ENCODE measurements at places on chromosomes 11 and 22.

DNA sequence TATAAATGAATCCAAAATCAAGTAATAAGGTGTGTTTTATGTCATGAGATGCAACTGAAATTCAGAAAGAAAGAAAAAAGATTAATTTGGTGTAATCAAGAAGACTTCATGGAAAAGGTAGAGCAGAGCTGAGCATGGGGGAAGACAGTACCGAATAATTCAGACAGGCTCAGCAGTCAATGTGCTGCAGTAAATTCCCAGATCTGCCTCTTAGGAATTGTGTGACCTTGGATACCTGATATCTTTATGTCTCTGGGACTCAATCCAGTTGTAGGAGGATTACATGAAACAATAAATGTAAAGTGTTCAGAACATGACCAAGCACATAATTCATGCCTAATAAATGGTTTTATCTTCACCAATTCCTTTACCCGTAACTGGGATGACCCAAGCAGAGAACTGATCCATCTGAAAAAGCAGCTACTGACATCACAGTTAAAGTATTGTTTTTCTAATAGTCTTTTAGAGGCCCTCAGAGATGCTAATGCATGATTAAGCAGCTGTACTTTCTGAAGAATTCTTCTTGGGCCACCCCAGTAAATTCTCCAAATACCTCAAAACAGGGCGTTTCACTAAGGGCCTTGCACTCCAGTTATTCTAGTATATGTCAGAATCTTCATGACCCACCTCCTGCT lies 7.8 kb downstream of the MS4A12 start:
- no peak for DNase-seq

GRCh38 chr11:21350613-21351012 lies 681.2 kb downstream of the NELL1 start:
- DNase-seq: no peak

DNA sequence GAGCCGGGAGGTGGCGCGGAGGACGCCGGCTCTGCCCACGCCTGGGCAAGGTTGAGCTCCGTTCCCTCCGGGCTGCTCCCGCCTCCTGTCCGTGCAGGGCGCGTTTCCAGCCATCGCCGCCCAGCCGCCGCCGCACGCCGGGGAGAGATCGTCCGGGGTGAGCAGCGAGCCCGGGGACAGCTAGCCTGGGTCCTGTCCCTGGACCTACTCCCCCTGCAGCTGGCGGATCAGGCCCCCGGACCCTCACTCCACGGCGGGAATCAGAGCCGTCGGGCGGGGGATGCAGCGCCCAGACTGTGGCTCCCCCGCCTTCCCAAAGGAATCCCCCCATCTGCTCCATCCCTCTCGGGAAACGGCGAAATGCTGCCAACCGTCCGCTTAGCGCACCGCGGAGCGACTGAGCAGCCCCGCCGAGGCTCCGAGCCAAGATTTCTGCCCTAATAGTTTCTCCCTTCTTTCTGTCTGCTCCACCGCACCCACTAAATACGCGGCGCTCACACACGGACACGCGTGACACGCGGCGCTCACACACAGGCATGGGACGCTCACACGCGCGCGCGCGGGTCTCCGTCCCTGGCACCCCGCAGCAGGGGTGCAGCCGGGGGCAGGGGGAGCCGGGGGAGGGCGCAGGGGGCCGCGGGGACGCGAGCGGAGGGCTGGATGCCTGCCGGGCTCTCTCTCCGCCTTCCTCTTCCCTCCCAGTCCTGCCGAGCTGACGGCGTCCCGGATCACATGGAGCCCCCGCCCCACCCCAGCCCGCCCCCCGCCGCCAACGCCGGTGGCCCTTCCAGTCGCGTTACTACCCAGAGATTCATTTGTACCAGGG lies at the start of gene KCNJ5:
TSS of gene KCNJ5 (plus strand) at position 814 of the 826 bp plus-strand sequence. CDS start 19,918 bp downstream, outside the sequence.
- DNase-seq: no peak

GRCh38 chr11:128420951-128421350 lies 166.4 kb downstream of the ETS1 start:
- no peak for DNase-seq

DNA sequence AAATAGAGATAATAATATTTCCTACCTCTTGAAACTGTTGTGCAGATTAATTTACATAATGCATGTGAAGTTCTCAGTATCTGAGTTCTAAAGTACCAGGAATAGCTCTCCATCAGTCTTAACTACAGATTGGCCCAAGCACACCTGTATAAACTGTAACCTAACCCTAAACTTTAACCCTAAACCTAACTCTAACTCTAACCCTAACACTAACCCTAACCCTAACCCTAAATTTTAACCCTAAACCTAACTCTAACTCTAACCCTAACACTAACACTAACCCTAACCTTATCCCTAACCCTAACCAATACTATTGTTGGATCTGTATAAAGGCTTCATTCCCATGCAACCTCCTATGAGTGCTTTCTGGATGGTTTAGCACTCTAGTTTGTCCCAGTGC lies 1445.9 kb upstream of the TENM4 start:
- DNase-seq: no peak

- DNase-seq: no peak
These were observed at the start of gene ANKK1 for GRCh38 chr11:113387605-113388211. Gene ANKK1, plus strand, starts transcription at chr11:113387779. Its CDS starts 106 bp downstream, at chr11:113387885.

GRCh38 chr11:64089915-64090805 lies 54.4 kb downstream of the FLRT1 start:
- DNase-seq: no peak

- no peak for DNase-seq
These were observed 154.2 kb downstream of the DLG2 start for GRCh38 chr11:85472953-85473352.

DNA sequence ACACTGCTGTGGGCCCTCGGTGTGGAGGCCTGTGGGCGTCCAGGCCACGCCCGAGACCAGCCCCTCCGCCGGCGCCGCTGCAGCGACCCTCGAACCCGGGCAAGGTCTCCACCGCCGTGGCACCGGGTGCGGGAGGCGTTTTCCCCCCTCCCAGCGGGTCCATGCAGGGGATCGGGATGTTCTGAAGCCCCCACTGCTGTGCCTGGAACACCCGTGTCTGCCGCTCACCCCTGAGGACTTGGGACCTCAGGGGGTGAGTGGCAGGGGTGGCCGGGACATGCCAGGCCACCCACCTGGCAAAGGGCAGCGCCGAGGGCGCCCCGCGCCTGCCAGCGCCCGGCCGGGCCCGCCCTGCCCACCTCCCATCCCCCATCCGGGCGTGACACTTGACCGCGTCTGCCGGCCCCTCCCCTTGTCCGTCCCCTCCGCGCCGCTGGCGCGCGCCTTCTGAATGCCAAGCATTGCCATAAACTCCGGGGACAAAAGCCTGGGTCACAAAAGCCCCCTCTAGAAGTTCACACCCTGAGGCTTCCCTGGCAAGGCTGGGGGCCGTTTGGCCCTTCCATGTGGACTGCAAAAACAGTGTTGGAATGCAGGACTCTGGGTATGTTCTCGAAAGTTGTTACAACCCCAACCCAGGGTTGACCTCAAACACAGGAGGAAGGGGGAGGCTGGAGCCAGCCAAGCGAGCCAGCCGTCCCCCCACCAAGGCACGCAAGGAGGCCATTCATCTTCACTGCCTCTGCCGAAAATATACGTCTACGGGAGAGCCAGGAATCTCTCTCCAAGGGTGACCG lies 819 bp upstream of the KCNQ1OT1 start:
- DNase-seq: no peak

DNA sequence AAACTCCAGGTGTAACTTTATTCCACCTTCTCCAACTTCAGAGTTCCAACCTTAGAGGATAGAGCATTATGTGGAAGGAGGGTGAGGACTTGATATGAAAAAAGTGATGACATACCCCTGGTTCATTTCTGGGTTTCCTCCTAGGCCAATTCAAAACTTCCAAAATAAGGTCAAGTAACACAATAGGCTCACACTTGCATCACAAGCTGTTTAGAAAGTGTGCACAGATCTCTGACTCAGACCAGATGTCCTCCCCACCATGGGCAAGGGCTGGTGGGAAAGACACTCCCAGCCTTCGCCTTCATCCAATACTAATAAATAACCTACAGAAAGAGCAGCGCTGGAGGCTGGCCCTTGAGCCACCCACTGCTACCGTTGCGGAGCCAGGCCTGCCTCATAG lies 5.8 kb upstream of the BUD13 start:
- no peak for DNase-seq

- no peak for DNase-seq
These were observed 695.3 kb downstream of the KCNA4 start for GRCh38 chr11:29321293-29322132.

GRCh38 chr11:65559535-65559934 lies 1.4 kb upstream of the LTBP3 start:
- no peak for DNase-seq
